ENCODE measurements at places on chromosomes 12 and 14.

- no peak for DNase-seq
These were observed 161.5 kb downstream of the CALM1 start for GRCh38 chr14:90558041-90558982.

DNA sequence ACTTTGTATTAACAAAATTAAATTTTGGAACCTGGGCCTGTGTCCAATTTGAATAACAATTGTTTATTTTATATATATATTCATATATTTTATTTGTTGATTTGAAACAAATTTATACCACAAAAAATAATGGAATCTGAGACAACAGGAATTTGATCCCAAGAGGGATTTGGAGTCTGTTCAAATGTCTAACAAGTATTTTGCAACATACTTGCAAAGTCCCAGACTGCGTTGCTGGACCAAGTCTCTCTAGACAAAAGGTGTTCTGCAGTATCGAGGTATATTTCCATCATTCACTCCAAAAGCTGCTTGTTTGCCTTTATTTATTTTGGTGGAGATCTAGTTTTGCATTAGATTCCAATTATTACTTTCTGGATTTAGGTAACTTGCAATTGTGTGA is 68.7 kb upstream of the PTPRR start:
- no peak for DNase-seq

GRCh38 chr12:1650260-1650977 is 21.4 kb downstream of the WNT5B start:
- DNase-seq = no peak

DNA sequence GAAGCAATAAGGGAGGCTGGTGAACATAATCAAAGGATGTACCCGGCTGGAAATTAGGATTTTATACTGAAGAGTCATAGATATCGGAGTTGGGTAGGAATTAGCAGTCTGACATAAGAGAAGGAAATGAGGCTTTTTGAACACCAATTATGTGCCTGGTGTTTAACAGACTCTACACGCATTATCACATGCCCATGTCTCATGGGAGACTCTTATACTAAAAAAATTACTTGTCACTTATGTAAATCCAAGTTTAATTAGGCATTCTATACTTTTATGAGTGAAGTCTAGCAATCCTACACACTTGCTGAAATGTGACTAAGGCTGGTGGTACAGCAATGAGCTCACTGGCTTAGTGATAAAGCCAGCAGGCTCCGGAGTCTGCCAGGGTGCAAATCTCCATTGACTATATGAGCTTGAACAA is 93.5 kb downstream of the NUAK1 start:
- DNase-seq = no peak

GRCh38 chr12:76024942-76025600 is 6.5 kb downstream of the PHLDA1 start:
- DNase-seq = no peak
